Activated naive CD4-positive, alpha-beta T cell treated with anti-CD3 and anti-CD28 coated beads for 36 hours (primary cell): ENCODE measurements at places on chromosomes 2 and 18.
A peak's percentile ranks its signal among the peaks of the same experiment; 100 is the strongest.

GRCh38 chr2:172905937-172906811, 169.5 kb upstream of the MAP3K20 start:
- H3K27me3 ChIP-seq = no peaks in the 10 kb centered on the region
- no peaks in the 10 kb centered on the region for H3K36me3 ChIP-seq
- no peak overlapping the region for H3K27ac ChIP-seq
- peaks cover 2% of the 10 kb centered on the region for H3K4me1 ChIP-seq

DNA sequence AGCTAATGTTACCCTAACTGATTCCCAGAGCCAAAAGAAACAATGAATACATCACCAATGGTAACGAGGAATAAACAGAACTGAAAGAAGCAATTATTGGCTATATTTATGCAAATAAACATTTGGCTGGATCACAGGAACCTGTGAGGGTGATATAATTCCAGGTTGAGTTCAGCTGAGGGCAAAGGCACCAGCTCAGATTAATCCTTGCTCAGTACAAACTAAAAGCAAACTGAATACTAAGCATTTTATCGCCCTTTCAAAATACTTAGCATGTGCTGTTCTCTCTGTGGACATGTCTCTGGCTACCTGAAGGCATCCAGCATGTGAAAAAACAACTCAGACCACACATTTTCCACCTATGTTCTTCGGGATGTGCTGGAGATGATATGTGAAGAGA, 791.7 kb downstream of the METTL4 start:
- no peak overlapping the region for H3K27ac ChIP-seq
- DNase-seq = no peak
- H3K27me3 ChIP-seq = no peaks in the 10 kb centered on the region

DNA sequence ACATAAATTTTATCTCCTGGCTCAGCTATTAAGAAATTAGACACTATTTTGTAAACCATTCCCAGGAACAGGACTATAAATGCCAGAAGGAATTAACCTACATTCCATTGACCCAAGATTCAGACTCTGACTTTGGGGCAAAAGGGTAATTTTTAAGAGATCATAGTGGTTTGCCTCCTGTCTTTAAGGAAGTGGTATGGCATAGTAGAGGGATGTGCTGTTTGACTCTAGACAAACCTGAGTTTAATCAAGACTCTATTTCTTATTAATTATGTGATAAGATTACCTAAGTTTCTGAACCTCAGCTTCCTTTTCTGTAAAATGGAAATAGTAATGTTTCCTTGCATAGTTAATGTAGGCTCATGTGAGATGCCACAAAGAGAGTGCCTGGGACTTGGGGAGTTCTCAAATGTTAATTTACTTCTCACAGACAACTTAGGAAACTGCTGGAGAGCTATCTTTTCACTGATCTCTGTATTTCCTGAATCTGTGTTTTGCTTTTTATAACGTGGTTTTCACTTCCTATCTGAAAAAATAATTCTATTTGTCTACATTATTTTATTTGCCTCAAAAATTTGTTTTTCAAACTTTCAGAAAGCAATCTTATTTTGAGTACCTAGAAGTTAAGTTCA, 11.9 kb upstream of the SLC40A1 start:
- H3K27me3 ChIP-seq = no peaks in the 10 kb centered on the region
- DNase-seq = no peak
- peaks cover 32% of the 10 kb centered on the region for H3K4me1 ChIP-seq
- no peaks in the 10 kb centered on the region for H3K36me3 ChIP-seq
- no peak overlapping the region for H3K4me3 ChIP-seq

DNA sequence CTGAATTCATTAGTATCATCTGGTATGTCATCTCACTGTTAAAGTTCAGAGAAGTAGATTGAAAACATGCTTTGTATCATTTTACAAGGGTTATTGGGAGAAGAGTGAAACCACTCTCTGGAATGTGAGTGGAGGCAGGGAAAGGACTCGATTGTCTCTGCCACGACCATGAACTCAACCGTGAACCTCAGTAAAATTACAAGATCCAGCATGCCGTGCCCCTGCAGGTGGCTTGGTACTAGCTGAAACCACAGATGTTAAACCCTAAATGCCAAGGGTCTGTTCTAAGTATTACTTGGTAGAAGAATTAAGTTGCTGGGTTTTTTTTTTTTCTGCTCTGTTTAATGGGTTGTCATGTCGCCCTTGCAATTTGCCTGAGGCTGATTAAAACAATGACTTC, 197.2 kb downstream of the MYO3B start:
- DNase-seq = no peak
- no peaks in the 10 kb centered on the region for H3K36me3 ChIP-seq
- H3K4me3 ChIP-seq = no peak overlapping the region
- no peak overlapping the region for H3K27ac ChIP-seq
- peaks cover 15% of the 10 kb centered on the region for H3K4me1 ChIP-seq

DNA sequence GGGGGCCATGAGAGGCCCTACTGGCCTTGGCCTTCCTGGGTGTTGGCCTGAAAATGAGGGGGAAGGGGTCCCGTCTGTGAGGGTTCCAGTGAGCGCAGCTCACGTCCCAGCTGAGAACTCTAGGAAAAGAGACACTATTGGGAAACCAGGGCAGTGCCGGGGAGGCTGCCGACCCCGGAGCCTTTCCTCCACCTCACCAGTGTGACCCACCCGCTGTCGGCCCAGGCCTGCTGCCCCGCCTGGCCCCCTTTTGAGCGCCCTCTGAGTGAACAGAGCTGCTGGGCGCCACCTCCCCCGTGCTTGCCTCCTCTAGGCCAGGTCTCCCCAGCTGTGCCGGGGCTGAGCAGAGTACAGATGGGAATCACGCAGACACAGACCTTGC, 17.5 kb upstream of the ARHGEF4 start:
- H3K27ac ChIP-seq = no peak overlapping the region
- no peaks in the 10 kb centered on the region for H3K36me3 ChIP-seq
- H3K4me1 ChIP-seq = peaks cover 8% of the 10 kb centered on the region
- H3K27me3 ChIP-seq = no peaks in the 10 kb centered on the region
- no peak for DNase-seq
- no peak overlapping the region for H3K4me3 ChIP-seq

DNA sequence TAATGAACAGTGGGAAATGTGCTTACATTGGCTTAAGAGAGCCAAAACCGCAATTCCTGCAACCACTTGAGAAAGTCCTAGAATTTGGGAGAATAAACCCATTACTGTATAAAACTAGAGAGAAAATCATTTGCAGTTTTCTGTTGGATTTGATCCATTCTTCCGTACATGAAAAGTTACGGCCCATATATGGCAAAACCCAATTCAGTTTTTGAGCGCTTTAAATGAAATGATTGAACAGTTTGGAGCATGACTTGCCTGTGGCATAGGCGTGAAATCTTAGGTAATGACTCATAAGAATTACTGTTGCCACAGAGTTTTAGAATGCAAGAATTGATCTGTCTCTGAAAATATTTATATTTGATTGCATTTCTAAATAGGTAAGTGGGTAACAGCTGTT, 52.0 kb downstream of the PHLPP1 start:
- no peak overlapping the region for H3K4me3 ChIP-seq
- peaks cover 2% of the 10 kb centered on the region for H3K36me3 ChIP-seq
- no peak overlapping the region for H3K27ac ChIP-seq
- H3K27me3 ChIP-seq = no peaks in the 10 kb centered on the region
- no peak for DNase-seq

- no peaks in the 10 kb centered on the region for H3K4me1 ChIP-seq
- no peak for DNase-seq
- H3K27me3 ChIP-seq = no peaks in the 10 kb centered on the region
- peaks cover 33% of the 10 kb centered on the region for H3K36me3 ChIP-seq
Measured at GRCh38 chr18:49114556-49114955, 163.8 kb upstream of the SMAD7 start.

GRCh38 chr2:216606551-216607276, 26.5 kb upstream of the IGFBP2 start:
- peak; percentile 77 for DNase-seq
- peaks cover 12% of the 10 kb centered on the region for H3K4me1 ChIP-seq
- peak overlapping the region; percentile 67 for H3K27ac ChIP-seq
- H3K4me3 ChIP-seq = peak overlapping the region; percentile 75
- peaks cover 3% of the 10 kb centered on the region for H3K27me3 ChIP-seq

DNA sequence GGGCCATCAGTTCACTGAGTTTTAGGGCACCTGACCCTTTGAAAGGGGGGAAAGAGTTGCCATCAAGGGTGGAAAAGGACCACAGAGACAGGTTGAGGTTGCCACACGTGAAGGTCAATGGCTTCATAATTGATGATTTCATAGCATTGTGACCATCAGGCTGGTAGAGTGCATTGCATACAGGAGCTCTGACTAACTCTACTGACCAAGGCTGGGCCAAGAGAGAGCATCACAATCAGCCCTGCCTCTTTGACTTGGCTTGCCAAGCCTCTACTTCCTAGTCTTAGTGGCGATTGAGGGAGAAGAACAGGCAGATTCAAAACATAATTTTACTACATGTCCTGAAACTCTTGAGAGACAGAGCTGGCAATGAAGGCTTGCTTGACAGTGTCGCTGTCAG, 5.8 kb upstream of the TNP1 start:
- H3K27me3 ChIP-seq = no peaks in the 10 kb centered on the region
- no peak overlapping the region for H3K4me3 ChIP-seq
- H3K27ac ChIP-seq = no peak overlapping the region
- H3K36me3 ChIP-seq = no peaks in the 10 kb centered on the region

GRCh38 chr2:192499476-192499875, 304.7 kb upstream of the TMEFF2 start:
- no peaks in the 10 kb centered on the region for H3K36me3 ChIP-seq
- H3K4me3 ChIP-seq = no peak overlapping the region
- H3K27ac ChIP-seq = no peak overlapping the region
- no peaks in the 10 kb centered on the region for H3K4me1 ChIP-seq
- H3K27me3 ChIP-seq = no peaks in the 10 kb centered on the region
- no peak for DNase-seq

GRCh38 chr2:5040571-5040970, 651.6 kb upstream of the SOX11 start:
- no peaks in the 10 kb centered on the region for H3K27me3 ChIP-seq
- no peaks in the 10 kb centered on the region for H3K36me3 ChIP-seq
- no peak for DNase-seq
- H3K4me3 ChIP-seq = no peak overlapping the region
- no peak overlapping the region for H3K27ac ChIP-seq
